ENCODE measurements at places on chromosomes 16 and 17. TPM values are rescaled to one million over a fixed set of nuclear protein-coding genes. Genes with fewer than 3 reads are reported as not detected.
A peak's percentile ranks its signal among the peaks of the same experiment; 100 is the strongest.

GRCh38 chr16:50941681-50942080 lies 199.8 kb downstream of the CYLD start:
- no peak for DNase-seq

DNA sequence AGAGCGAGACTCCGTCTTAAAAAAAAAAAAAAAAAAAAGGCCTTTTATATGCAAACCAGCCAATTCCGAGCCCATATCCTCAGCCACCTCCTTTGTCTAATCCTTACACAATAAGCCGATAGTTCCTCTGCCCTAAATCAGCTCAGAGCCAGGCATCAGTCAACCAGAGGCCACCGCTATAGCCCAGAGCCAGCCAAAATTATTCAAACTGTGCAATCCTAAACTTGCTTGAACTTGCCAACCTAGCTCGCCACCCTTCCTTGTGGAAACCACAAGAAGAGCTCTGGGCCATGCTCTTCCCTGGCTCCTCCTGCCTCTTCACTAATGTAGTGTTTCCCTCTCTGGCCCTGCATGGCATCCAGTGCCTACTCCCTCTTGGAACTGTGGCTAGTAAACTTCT lies 17.7 kb downstream of the ITGAL start:
- no peak for DNase-seq

DNA sequence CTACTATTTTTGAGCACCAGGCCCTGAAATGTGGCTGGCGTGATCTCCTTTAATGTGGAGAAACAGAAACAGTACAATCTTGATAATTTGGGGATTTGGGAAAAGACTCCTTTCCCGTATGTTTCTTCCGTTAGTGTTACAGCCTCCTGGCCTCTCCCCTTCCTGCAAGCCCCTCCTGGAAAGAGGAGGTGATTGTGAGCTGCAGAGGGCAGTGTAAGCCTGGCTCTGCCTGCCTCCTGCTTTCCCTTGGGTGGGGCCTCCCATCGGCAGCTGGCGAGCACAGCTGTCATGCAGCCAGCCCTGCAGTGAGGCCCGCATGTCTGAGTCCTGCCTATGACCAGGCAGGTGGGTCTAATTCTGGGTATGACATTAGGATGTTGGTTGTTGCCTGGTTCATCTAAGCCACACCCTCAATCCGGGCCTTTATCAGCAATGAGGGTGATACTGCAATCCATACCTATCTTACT lies 48.7 kb upstream of the WSB1 start:
- DNase-seq = peak; percentile 93

The CD300LB gene
- total RNA-seq = not detected

DNA sequence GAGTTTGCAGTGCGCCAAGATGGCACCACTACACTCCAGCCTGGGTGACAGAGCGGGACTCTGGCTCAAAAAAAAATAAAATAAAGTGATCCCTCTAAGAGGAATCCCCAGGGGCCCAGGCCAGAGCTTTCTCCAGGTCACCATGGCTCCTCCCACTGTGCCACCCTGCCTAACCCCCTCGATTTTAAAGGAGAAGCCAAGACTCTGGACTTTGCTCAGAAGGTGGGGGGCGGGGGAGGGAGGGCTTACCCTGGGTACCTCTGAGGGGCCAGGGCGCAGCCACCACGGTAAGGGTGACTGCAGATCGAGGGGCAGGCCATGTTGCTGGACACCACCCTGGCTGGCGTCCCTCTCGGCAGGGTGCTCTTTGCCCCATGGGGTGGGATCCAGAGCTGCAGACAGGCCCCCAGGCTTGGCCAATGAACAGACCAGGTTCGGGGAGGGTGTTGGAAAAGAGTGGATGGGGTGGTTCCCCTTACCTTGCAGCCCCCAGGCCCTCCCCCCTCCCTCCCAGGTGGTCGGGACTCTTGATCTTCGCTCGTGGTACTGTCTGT lies 455 bp upstream of the GRB7 start:
- DNase-seq = peak; percentile 58

- peak; percentile 34 for DNase-seq
Measured at GRCh38 chr17:71987634-71988033, 133.2 kb upstream of the SOX9 start.

- DNase-seq = no peak
Measured at GRCh38 chr16:89720551-89720812, 216 bp downstream of the VPS9D1 start.

DNA sequence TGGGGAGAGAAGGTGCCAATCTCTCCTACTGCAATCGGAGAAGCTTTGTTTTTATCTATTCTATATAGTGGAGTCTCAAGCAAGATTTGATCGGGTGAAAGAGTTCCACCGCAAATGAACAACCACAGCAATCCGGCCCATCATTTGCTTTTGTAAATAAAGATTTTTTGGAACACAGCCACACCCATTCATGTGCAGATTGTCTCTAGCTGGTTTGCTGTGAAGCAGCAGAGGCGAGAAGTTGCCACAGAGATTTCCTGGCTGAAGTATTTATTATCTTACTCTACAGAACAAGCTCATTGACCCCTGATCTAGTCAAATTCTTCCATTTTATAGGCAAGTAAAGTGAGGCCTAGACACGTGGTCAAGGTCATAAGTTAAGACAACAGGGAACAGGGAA lies 195.5 kb upstream of the TNRC6C start:
- DNase-seq = no peak

- DNase-seq = no peak
Measured at GRCh38 chr17:22090263-22090935, 398.1 kb downstream of the KCNJ18 start.

DNA sequence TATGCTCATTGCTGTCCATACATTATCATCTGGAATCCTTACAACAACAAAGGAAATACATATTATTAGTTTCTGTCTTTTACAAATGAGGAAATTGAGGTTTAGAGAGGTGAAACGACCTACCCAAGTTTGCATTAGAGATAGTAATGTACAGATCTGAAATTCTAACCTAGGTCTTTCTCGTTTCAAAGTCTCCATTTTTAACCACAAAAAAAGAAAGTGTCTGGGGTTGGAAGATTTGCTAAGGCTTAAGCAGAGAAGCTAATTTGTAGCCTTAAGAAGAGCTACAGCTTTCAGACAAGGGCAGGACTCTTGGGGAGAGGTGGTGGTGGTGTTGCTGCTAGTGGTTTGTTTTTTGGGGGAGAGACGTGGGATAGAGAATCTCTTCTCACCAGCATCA lies 19.2 kb downstream of the CIITA start:
- no peak for DNase-seq

The CRYM gene
- total RNA-seq = 108 TPM

DNA sequence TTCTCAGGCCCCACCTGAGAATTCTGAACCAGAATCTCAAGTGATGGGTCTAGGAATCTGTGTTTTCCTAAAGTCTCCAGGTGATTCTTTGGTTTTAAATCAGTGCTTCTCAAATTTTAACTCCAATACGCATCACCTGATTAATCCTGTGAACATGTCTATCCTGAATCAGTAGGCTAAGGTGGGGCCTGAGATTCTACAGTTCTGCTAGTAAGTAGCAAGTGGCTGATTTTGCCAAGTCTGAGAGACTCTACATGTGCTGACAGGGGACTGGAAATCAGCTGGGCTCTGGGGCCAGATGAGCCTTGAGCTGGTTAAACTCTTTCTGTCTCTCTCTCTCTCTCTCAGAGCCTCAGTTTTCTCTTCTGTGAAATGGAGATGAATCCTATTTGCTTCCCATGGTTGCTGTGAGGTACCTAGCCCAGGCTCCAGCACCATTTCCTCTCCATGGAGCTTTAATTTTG lies 9.0 kb downstream of the CCR7 start:
- no peak for DNase-seq

DNA sequence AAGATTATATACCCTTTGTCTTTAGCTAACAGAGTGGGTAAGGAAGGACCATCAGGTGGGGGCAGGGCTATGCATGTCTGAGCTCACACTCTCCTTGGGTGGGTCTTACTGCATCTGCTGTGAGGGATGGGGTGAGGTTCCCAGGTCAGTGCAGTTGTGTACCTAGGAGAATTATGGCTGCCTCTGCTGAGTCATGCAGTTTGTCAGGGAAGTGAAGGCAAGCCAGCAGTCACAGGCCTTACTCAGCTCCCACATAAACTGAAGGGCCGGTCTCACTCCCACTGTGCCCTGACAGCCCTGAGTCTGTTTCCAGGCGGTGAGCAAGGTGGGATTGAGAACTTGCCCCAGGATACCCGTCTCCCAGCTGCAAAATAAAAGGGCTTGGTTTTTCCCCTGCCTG lies 328.6 kb downstream of the MAP2K6 start:
- DNase-seq = no peak

- no peak for DNase-seq
Measured at GRCh38 chr16:58118801-58119508, 10.2 kb downstream of the CFAP20 start.

The CA4 gene
- 2.7 TPM for total RNA-seq

The HS3ST2 gene
- 2.5 TPM for total RNA-seq

- no peak for DNase-seq
Measured at GRCh38 chr16:14013145-14013570, 58.0 kb upstream of the MRTFB start.

The ITGAL gene
- 0.82 TPM for total RNA-seq

The GCGR gene
- not detected for total RNA-seq

DNA sequence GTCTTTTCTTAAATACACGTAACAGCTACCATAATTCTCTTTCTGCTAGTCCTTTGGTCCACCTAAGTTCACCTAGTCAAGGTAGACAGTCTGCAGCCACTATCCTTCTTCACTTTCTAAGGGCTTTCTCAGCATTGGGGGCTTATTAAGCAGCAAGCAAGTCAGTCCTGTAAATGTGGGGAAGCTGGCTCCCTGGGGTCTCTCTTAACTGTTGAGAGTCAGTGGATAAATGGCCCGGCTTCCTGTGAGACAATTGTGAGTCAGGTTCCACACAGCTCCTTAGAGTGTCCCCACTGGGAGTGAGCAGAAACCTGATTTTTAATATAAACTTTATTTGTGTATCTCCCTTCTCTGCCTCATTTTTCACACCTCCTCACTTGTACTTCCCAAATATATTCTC lies 132.1 kb downstream of the CDH13 start:
- no peak for DNase-seq

The PTX4 gene
- total RNA-seq = not detected

The AGRP gene
- total RNA-seq = not detected

DNA sequence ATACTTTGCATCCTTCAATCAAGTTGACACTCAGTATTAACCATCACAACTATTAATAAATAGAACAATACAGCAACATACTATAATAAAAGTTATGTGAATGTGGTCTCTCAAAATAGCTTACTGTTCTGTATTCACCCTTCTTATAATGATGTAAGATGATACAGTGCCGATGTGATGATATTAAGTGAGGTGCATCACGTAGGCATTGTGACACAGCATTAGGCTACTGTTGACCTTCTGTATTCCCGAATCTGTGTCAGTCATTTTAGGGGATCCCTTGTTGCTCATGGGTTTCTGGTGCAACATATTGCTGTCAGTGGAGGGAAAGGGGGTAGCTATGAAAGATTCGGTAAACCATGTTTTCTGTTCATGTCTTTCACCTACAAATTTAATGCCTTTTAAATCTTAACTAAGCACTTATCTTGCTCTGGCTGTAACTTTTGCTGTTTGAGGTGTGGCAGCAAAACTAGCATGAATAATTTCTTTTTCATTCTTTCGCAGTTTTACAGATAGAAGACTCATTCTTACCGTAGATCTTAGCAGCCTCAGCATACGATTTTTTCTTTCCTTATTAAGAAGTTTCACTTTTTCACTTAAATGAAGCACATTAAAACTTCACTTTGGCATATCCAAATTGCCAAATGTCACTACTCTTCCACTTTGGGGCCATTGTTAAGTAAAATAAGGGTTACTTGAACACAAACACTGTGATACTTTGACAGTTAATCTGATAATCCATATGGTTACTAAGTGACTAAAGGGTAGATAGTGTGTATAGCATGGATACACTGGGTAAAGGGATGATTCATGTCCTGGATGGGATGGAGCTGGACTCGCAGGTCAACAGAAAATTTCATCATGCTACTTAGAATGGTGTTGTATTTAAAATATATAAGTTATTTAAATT lies 29.6 kb downstream of the NFAT5 start:
- no peak for DNase-seq

- no peak for DNase-seq
Measured at GRCh38 chr16:5604770-5605169, 507.2 kb upstream of the EEF2KMT start.

The KCNG4 gene
- not detected for total RNA-seq

DNA sequence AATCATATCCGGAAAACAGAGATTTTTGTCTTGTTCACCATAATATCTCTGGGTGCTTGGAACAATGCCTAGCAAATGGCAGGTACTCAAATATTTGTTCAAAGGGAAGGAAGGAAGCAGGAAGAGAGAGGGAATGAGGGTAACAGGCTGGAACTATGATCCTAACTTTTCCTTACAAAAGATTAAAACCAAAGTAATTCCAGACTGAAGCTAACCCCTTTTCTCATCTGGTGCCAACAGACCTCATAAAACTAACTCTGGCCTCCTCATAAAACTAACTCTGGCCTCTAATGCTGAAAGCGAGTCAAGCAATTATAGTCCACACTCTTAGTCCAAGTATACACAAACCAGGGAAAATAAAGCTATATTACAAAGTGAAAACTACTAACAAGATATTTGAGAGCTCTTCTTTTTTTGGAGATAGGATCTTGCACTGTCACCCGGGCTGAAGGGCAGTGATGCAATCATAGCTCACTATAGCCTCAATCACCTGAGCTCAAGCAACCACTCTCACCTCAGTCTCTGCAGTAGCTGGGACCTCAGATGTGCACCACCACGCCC lies 84.6 kb downstream of the KANSL1 start:
- DNase-seq = no peak

The CNGB1 gene
- not detected for total RNA-seq

The ADORA2B gene
- 0.37 TPM for total RNA-seq

- no peak for DNase-seq
Measured at GRCh38 chr17:68470961-68471360, 13.7 kb upstream of the WIPI1 start.

DNA sequence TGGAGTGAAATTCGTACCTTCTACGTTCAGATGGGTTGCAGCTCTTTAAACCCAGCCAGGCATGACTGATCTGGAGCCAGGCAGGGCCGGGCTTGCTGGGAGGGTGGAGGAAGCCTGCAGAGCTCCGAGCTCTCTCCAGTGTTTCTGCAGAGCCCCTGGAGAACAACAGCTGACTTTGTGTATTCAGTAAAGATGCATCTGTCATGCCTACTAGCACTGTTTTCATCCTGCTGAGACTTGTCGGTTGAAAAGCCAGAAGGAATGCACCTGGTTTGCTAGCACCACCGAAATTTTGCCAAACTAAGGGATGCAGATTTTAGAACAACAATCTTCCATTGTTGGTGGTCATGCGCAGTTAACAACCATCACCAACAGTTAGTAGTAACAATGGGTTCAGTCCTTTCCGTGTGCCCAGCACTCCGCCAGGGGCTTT lies 22.4 kb upstream of the SCNN1B start:
- DNase-seq = no peak

The SHBG gene
- total RNA-seq = 0.71 TPM

GRCh38 chr17:63423251-63423950 lies 22.7 kb downstream of the CYB561 start:
- DNase-seq = no peak

The LRRC75A gene
- total RNA-seq = 1.2 TPM

The ZG16 gene
- not detected for total RNA-seq

- no peak for DNase-seq
Measured at GRCh38 chr16:87150681-87151280, 166.4 kb downstream of the C16orf95 start.
